Ovary (tissue), 10 donors: ENCODE measurements at places on chromosomes 5 and 9. TPM values are rescaled to one million over a fixed set of nuclear protein-coding genes. Genes with fewer than 3 reads are reported as not detected.

The JAK2 gene
- total RNA-seq = 19.8 TPM

The ERCC6L2 gene
- 63.5 TPM for total RNA-seq

The KCTD16 gene
- total RNA-seq = 0.15 TPM

The ADRB2 gene
- 0.23 TPM for total RNA-seq

The GAS1 gene
- total RNA-seq = 159 TPM

The TMEM174 gene
- total RNA-seq = not detected

The C5 gene
- total RNA-seq = 7.2 TPM

The CDK5RAP2 gene
- total RNA-seq = 59.4 TPM

The LHX2 gene
- total RNA-seq = not detected

The FCN2 gene
- total RNA-seq = 0.56 TPM

The CD72 gene
- total RNA-seq = 0.95 TPM

DNA sequence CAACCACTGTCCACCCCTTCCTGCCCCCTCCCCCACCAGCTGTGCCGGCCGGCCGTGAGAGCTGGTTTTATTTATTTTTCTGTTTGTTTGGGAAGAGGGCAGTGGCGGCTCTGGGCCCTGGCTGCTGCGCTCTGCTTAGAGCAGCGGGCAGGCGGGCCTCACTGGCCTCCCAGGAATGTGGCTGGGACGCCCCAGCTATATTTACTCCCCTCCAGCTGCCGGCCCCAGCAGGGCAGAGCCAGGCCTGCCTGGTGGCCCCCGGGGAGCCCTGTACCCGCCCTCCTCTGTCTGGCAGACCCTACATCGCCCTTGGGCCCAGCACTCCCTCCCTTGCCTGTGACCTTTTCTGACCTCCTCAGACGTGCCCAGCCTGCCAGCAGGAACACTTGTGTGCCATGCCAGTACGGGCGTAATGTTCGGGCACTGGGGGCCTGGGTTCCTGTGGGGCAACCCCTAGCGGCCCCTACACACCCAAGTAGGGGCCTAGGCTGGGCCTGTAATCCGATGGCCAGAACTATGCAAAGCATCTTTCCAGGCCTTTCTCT is 7.7 kb downstream of the CXXC5 start:
- H3K4me1 ChIP-seq = peaks cover 29% of the 10 kb centered on the region
- H3K4me3 ChIP-seq = no peak overlapping the region
- no peak for DNase-seq
- H3K27me3 ChIP-seq = peaks cover 2% of the 10 kb centered on the region

DNA sequence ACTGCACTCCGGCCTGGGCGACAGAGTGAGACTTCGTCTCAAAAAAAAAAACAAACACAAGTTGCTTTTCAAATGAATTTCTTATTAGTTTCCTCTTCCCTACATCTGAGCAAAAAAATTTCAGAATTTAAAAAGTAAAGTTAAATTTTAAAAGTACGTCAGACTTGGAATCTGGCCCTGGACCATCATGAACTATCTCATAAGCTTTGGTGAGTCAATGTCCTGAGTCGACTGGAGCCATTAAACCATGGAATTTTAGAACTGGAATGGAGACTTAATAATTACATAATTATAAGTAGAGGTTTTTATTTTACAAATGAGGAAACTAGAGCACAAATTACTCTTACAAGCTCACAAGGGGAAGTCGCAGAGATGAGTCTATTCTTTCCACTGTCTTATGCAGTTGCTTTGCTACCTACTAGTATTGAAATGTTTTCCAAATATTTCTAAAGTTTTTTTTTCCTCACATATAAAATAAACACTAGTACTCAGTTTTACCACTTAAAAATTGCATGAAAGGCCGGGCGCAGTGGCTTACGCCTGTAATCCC is 98.0 kb upstream of the ZNF608 start:
- H3K4me3 ChIP-seq = no peak overlapping the region
- H3K4me1 ChIP-seq = no peaks in the 10 kb centered on the region
- H3K36me3 ChIP-seq = no peaks in the 10 kb centered on the region
- no peak for DNase-seq

- no peaks in the 10 kb centered on the region for H3K36me3 ChIP-seq
- no peak overlapping the region for H3K27ac ChIP-seq
- H3K4me3 ChIP-seq = no peak overlapping the region
- no peak for DNase-seq
- H3K4me1 ChIP-seq = no peaks in the 10 kb centered on the region
- H3K27me3 ChIP-seq = no peaks in the 10 kb centered on the region
Measured at GRCh38 chr5:141260458-141261237, 15.5 kb downstream of the PCDHB15 start.

DNA sequence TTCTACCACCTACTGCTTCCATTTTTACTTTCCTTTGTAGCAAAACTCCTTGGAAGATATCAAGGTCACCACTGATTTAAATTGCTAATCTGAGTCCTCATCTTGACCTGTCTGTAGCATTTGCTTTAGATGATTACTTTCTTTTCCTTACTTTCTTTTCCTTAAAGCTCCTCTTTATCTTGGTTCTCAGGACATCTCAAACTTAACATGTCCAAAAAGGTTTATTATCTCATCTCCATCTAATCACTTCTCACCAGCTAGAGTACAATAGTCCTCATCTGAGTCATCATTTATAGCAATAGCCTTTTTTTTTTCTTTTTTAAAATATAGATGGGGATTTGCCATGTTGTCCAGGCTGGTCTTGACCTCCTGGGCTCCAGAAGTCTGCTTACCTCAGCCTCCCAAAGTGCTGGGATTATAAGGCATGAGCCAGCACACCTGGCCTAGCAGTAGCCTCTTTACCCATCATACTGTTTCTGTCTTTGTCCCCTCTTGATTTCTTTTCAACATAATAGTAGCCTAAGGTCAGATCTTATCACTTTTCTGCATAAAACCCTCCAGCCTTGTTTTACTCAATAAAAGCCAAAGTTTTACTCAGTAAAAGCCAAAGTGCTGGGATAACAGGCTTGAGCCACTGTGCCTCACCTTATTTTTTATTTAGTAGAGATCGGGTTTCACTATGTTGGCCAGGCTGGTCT is 32.9 kb upstream of the GPR21 start:
- no peak for DNase-seq
- peaks cover 4% of the 10 kb centered on the region for H3K4me1 ChIP-seq
- no peak overlapping the region for H3K27ac ChIP-seq

- no peak overlapping the region for H3K27ac ChIP-seq
- DNase-seq = no peak
- H3K4me1 ChIP-seq = no peaks in the 10 kb centered on the region
- H3K27me3 ChIP-seq = no peaks in the 10 kb centered on the region
- H3K4me3 ChIP-seq = no peak overlapping the region
- H3K36me3 ChIP-seq = no peaks in the 10 kb centered on the region
Measured at GRCh38 chr5:2902186-2902585, 150.7 kb upstream of the IRX2 start.

DNA sequence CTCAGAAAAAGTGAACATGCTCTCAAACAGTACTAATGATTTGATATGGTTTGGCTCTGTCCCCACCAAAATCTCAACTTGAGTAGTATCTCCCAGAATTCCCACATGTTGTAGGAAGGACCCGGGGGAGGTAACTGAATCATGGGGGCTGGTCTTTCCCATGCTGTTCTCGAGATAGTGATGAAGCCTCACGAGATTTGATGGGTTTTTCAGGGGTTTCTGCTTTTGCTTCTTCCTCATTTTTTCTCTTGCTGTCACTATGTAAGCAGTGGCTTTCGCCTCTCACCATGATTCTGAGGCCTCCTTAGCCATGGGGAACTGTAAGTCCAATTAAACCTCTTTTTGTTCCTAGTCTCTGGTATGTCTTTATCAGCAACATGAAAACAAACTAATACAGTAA is 401.3 kb downstream of the BNC2 start:
- H3K4me3 ChIP-seq = no peak overlapping the region
- H3K36me3 ChIP-seq = no peaks in the 10 kb centered on the region
- no peak overlapping the region for H3K27ac ChIP-seq
- peaks cover 3% of the 10 kb centered on the region for H3K4me1 ChIP-seq

DNA sequence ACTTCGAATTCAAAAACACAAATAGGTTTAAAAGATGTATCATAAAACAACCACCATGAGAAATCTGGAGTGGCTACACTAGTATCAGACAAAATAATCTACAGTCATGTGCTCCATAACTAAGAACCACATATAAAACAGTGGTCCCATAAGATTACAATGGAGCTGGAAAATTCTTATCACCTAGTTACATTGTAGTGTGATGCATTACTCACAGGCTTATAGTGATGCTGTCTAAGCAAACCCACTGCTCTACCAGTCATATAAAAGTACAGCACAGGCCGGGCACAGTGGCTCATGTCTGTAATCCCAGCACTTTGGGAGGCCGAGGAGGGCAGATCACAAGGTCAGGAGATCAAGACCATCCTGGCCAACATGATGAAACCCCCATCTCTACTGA is 160.1 kb downstream of the ROR2 start:
- H3K36me3 ChIP-seq = no peaks in the 10 kb centered on the region
- no peaks in the 10 kb centered on the region for H3K4me1 ChIP-seq
- H3K27me3 ChIP-seq = peaks cover 3% of the 10 kb centered on the region
- no peak for DNase-seq

GRCh38 chr9:89388084-89388867 is 70.0 kb downstream of the SECISBP2 start:
- DNase-seq = peak; percentile 57
- no peaks in the 10 kb centered on the region for H3K36me3 ChIP-seq
- H3K4me1 ChIP-seq = peaks cover 12% of the 10 kb centered on the region
- no peak overlapping the region for H3K4me3 ChIP-seq

DNA sequence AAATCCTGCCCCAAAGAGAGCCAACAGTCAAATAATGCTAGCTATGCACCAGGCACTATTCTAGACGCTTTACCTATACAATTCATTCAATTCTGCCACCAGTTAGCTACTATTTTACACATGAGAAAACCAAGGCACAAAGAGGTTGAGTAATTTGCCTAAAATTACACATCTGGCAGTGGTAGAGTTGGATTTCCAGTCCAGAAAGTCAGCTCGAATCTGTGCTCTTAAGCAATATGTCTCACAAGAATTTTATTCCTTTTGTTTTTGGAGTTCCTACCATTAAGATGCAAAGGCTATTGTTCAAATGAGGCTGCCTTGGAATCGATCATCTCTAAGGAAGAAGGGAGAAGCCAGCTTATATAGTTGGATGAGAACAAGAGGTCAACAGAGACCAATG is 256.9 kb upstream of the RASA1 start:
- H3K27me3 ChIP-seq = peaks cover 5% of the 10 kb centered on the region
- H3K36me3 ChIP-seq = no peaks in the 10 kb centered on the region
- DNase-seq = no peak
- H3K27ac ChIP-seq = no peak overlapping the region
- no peaks in the 10 kb centered on the region for H3K4me1 ChIP-seq
- H3K4me3 ChIP-seq = no peak overlapping the region

- no peaks in the 10 kb centered on the region for H3K36me3 ChIP-seq
- no peak overlapping the region for H3K4me3 ChIP-seq
- no peaks in the 10 kb centered on the region for H3K4me1 ChIP-seq
- no peak overlapping the region for H3K27ac ChIP-seq
- H3K27me3 ChIP-seq = no peaks in the 10 kb centered on the region
Measured at GRCh38 chr5:14545308-14545707, 36.3 kb upstream of the OTULINL start.

DNA sequence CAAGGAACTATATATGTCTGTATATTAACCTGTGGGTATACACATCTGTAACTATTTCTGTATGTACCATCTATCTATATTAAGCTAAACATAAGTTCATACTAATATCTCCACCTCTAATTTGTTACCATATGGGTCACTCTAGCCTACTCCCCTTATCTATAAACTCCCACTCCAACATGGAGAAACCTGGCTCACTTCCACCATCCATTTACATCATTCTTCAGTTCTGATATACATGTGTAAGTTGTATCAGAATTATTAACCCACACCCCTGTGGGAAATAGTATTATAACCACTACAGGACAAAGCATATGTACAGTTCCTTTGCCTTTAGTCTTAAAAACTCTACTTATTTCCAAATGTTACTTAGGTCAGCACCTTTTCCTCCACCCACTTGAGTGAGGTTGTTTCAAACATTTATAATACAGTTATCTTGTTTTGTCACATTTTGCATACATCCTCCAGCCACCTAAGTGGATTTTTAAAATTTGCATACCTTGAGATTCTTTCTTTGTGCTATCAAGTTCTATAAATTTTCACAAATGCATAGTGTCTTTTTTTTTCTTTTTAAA is 10.6 kb downstream of the NDFIP1 start:
- peaks cover 7% of the 10 kb centered on the region for H3K4me1 ChIP-seq
- no peak for DNase-seq
- no peak overlapping the region for H3K4me3 ChIP-seq
- H3K27ac ChIP-seq = no peak overlapping the region
- H3K36me3 ChIP-seq = no peaks in the 10 kb centered on the region

DNA sequence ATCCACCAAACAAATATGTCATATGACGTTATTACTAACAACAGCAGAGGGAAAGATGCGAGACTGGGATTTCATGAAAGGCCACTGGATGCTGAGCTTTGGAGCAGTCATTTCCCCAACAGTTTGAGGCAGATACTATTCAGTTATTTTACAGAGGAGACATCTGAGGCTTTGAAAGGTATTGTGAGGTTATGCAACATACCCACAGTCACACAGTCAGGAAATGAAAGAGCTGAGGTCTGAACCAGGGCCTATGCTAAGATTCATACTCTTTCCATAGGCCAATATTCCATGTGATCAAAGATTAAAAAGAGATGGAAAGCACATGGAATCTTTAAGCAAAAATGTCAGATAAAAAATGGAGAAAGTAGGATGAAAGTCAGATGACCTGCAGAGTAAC is 63.0 kb downstream of the LPAR1 start:
- no peak for DNase-seq
- no peak overlapping the region for H3K4me3 ChIP-seq
- H3K27me3 ChIP-seq = no peaks in the 10 kb centered on the region
- H3K4me1 ChIP-seq = peaks cover 4% of the 10 kb centered on the region
- no peak overlapping the region for H3K27ac ChIP-seq

GRCh38 chr5:112862085-112862484 is 998 bp downstream of the SRP19 start:
- DNase-seq = no peak
- H3K4me1 ChIP-seq = peaks cover 11% of the 10 kb centered on the region
- no peaks in the 10 kb centered on the region for H3K36me3 ChIP-seq
- peak overlapping the region; percentile 84 for H3K4me3 ChIP-seq
- no peaks in the 10 kb centered on the region for H3K27me3 ChIP-seq

- H3K36me3 ChIP-seq = no peaks in the 10 kb centered on the region
- no peak overlapping the region for H3K4me3 ChIP-seq
- no peak overlapping the region for H3K27ac ChIP-seq
- no peak for DNase-seq
Measured at GRCh38 chr5:310516-310915, 11.0 kb upstream of the AHRR start.

DNA sequence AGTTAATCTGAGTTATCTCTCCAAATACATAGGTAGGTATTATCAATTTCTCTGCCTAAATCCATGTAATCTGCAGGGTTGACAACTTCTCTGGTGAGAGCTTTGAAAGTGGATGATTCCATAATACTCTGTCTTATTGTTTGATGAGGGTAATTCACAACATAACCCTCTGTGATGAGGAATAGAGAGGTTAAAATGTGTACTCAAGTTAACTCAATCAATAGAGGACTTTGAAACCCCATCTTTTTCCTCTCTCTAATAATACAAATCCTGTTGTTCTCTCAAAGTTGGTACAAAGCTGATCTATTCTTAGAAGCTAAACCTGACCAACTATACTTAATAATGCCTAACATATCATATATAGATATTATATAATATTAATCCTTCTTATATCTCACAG is 100.1 kb downstream of the PLPPR1 start:
- no peak for DNase-seq
- no peaks in the 10 kb centered on the region for H3K27me3 ChIP-seq
- no peaks in the 10 kb centered on the region for H3K4me1 ChIP-seq
- H3K4me3 ChIP-seq = no peak overlapping the region
- no peaks in the 10 kb centered on the region for H3K36me3 ChIP-seq
- H3K27ac ChIP-seq = no peak overlapping the region

- H3K27me3 ChIP-seq = no peaks in the 10 kb centered on the region
- no peak overlapping the region for H3K4me3 ChIP-seq
- DNase-seq = no peak
- peaks cover 4% of the 10 kb centered on the region for H3K4me1 ChIP-seq
Measured at GRCh38 chr9:137156567-137157375, 13.1 kb downstream of the LRRC26 start.
